ENCODE measurements at places on chromosomes 1 and 21.

DNA sequence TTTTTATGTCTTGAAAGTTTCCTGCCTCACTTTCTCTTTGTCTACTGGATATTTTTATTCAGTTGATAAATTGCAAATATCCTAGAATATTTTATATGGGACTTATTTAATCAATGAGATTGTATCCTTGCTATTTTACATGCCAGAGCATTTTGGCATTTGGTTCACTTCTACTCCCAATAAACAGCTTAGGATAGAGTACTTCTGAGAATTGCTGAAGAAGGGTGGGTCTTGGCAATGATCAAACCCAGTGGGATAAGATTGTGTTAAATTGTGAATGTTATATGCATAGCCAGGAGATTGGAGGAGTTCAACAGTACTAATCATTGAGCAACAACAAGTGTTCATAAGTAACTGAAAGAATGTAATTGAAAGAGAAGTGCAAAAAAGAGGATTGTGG, 60.1 kb downstream of the SDCCAG8 start:
- DNase-seq: no peak

- DNase-seq: peak; percentile 45
Observed at GRCh38 chr1:226990133-226990716, 50.1 kb downstream of the COQ8A start.

DNA sequence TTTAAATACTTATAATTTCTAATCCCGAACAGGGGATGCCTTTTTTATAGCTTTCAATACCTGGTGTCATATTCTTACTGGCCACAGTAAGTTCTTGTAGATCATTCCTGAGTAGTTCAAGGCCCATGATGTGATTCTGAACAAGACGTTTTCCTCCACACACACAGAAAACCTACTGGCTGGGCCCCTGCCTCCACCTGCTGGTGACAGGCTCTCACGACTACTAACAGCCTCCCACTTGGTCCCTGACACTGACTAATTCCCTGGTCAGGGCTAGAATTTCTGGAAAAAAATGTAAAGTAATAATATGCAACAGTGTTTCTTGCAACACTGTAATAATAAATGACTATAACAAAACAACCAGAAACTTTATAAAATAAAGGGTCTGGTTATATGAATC, 50.4 kb upstream of the RIPK4 start:
- peak; percentile 5 for DNase-seq

GRCh38 chr1:67747671-67748546, 62.9 kb downstream of the GADD45A start:
- no peak for DNase-seq

DNA sequence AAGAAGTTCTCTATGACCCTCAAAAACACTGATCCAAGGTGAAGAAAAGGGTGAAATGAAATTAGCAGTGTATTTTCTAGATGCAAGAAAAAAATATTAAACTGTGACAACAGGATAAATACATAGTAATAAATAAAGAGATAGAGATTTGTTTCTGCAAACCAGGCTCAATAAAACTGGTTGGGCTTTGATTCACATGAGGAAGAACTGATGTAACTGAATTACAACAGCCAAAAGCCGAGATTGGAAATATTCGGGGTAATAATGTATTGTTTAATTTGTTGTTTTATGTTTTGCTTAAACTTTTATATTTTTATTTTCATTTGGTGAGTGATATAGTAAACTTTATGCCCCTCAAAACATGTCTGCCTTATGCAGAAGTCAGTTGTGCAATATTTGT, 285.0 kb downstream of the BRINP3 start:
- no peak for DNase-seq

GRCh38 chr1:178075333-178075732, 18.6 kb upstream of the RASAL2 start:
- no peak for DNase-seq

All from activated T-cell treated with anti-CD3 and anti-CD28 coated beads for 24 hours (primary cell).